ENCODE measurements at places on chromosomes 4 and X. TPM values are rescaled to one million over a fixed set of nuclear protein-coding genes. Genes with fewer than 3 reads are reported as not detected.

Gene RAB40A
- 0.09 TPM for total RNA-seq

GRCh38 chr4:105755375-105755774 lies 46.8 kb downstream of the GSTCD start:
- no peaks in the 10 kb centered on the region for H3K4me1 ChIP-seq
- H3K4me3 ChIP-seq = no peak overlapping the region
- DNase-seq = no peak
- no peaks in the 10 kb centered on the region for H3K36me3 ChIP-seq

Gene HELT
- 0.35 TPM for total RNA-seq

Gene GCNA
- 0.95 TPM for total RNA-seq

- peaks cover 6% of the 10 kb centered on the region for H3K4me1 ChIP-seq
- no peaks in the 10 kb centered on the region for H3K36me3 ChIP-seq
- no peak for DNase-seq
Observed at GRCh38 chrX:49186125-49187027, at the start of gene PRICKLE3. Gene PRICKLE3, minus strand, starts transcription at chrX:49186373. Its CDS starts 76 bp downstream, at chrX:49186297.

Gene GAGE12E
- total RNA-seq = not detected

Gene BCAP31
- total RNA-seq = 157 TPM

DNA sequence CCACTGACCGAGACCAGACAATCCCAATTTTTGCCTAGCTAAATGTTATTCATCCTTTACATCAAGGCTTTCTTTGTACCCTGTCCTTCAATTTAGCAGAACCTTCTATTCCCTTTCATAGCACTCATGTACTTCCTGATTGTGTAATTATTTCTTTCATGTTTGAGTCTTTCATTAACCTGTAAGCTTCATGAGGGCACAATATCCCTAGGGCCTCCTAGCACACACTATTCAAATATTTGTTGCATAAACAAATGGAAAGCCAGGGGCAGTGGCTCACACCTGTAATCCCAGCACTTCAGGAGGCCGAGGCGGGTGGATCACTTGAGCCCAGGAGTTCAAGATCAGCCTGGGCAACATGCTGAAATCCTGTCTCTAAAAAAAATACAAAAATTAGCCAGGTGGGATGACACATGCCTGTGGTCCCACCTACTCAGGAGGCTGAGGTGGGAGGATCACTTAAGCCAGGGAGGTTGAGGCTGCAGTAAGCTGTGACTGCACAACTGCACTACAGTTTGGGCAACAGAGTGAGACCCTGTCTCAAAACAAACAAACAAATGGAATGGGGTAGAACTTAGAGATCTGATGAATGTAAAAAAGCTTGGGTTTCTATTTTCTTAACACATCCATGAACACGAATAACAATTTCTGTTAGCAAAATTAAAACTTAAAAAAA lies 59.0 kb downstream of the SAT1 start:
- no peaks in the 10 kb centered on the region for H3K36me3 ChIP-seq
- no peak overlapping the region for H3K27ac ChIP-seq
- no peak for DNase-seq
- no peak overlapping the region for H3K4me3 ChIP-seq
- H3K4me1 ChIP-seq = no peaks in the 10 kb centered on the region

Gene SYNPO2
- total RNA-seq = 4.2 TPM

Gene TFDP3
- total RNA-seq = not detected

Gene PLS3
- 185 TPM for total RNA-seq

- no peak overlapping the region for H3K4me3 ChIP-seq
- no peaks in the 10 kb centered on the region for H3K27me3 ChIP-seq
- no peak for DNase-seq
- H3K36me3 ChIP-seq = no peaks in the 10 kb centered on the region
Observed at GRCh38 chr4:6252051-6252450, 17.6 kb upstream of the WFS1 start.

DNA sequence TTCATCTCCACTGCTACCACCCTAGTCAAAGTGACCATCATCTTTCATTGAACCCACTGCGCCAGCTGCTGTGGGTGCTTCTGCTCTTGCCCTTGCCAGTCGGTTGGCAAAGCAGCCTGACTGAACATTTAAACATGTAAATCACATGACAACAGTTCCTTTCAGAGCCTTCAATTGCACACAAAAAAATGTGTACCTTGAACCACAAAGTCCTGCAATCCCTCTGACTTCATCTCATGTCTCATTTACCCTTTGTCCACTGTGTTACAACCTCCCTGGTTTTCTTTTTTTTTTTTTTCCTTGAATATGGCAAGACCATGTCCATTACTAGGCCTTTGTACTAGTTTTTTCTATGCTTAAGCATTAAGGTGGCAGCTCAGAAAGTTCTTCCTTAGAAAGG lies 183.5 kb downstream of the GBA3 start:
- no peaks in the 10 kb centered on the region for H3K27me3 ChIP-seq
- no peak overlapping the region for H3K4me3 ChIP-seq

- no peaks in the 10 kb centered on the region for H3K27me3 ChIP-seq
- no peaks in the 10 kb centered on the region for H3K36me3 ChIP-seq
- no peak overlapping the region for H3K4me3 ChIP-seq
- DNase-seq = no peak
- no peak overlapping the region for H3K27ac ChIP-seq
- H3K4me1 ChIP-seq = no peaks in the 10 kb centered on the region
Observed at GRCh38 chrX:108036298-108036973, 8.4 kb upstream of the VSIG1 start.

DNA sequence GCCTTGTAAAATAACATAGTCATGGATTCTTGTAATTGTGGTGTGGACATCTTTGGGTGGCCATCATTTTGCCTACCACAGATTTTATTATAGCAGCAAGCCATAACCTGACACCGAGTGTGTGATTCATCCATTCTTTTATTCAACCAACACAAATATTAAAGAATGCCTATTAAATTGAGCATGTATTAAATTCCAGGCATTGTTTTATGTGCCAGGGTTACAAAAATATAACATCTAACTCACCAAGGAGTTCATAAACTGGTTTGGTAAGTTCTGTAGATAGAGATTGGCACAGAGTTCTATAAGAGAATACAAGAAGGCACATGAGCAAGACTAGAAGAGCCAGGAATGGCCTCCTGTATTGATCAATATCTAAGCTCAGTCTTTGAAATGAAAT lies 18.0 kb downstream of the NBDY start:
- no peak overlapping the region for H3K4me3 ChIP-seq
- DNase-seq = no peak
- H3K36me3 ChIP-seq = no peaks in the 10 kb centered on the region
- H3K27ac ChIP-seq = no peak overlapping the region
- H3K27me3 ChIP-seq = no peaks in the 10 kb centered on the region
- no peaks in the 10 kb centered on the region for H3K4me1 ChIP-seq

Gene SHROOM2
- 14.2 TPM for total RNA-seq

Measured in H1 (cell line).